ENCODE measurements at places on chromosomes 7 and 10. TPM values are rescaled to one million over a fixed set of nuclear protein-coding genes. Genes with fewer than 3 reads are reported as not detected.

SHH gene
- total RNA-seq: not detected

HTR7 gene
- 0.92 TPM for total RNA-seq

AGAP5 gene
- total RNA-seq: 2.7 TPM

AGMO gene
- total RNA-seq: 0.08 TPM

DNA sequence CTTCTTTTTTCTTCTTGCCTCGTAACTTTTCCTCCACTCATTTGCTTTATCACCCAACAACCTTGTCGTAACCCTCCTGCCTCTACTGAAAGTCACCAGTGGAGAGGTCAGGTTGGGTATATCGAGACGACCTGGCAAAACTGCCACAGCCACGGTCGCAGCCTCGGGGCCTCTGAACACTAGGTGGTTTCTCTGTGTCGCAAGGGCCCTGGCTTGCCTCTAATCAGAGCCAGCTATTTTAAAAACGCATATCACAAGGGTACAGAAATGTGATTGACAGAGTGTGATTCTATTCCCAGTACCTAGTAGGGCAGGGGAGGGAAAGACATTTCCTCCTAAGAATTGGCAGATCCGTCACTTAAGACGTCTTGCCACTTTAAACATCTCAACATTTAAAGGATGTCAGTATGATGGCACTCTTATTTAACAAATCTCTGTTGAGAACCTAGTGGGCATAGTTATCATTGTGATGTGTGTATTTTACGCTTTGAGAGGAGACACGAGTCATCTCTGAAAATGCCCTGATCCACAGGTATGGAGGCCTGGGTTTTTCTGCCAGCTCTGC lies 197.5 kb downstream of the ARHGAP21 start:
- no peak for ATAC-seq

DNA sequence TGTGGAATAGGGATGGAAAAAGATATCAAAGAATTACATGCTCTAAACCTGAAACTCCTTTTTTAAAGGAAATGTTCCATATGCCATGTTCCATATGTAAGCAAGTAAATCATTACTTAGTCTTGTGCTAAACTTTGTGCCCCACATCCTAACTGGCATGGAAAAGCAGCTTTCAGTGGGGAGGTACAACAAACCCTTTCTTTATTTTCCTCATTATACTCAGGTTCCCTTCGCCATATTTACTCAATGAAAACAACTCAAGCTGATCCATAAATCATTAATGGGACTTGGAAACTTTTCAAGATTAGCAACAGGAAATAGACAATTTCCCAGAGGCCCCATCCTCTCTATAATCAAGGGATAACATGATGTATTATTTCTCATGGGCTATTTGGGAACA lies 56.0 kb downstream of the GSAP start:
- ATAC-seq: no peak

- no peak for ATAC-seq
Measured at GRCh38 chr7:50264908-50265307, 39.6 kb upstream of the IKZF1 start.

DNA sequence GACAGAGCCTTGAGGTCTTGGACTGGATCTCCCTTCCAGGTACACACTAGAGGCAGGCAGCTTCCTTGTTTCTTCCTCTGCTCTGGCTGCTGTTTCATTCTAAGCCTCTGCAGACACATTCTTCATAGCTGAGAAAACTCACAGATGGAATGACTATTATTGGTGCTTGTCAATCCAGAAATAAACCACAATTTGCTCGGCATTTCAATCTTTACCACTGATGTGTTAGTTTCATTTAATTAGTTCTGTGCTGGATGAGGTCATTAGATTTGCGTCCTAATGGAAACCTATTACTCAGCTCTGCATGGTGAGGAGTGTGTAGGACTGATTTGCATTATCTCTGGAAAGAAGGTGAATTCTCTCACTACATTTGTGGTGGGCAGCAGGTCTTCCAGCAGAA lies 392.5 kb downstream of the NRG3 start:
- ATAC-seq: no peak

GRCh38 chr7:107105591-107106245 lies 61.2 kb downstream of the PRKAR2B start:
- ATAC-seq: no peak

- ATAC-seq: no peak
Measured at GRCh38 chr10:100724531-100725027, 20.8 kb upstream of the PAX2 start.

All from esophagus mucosa (tissue), 1 donor.